ENCODE measurements at places on chromosomes 13 and 19. TPM values are rescaled to one million over a fixed set of nuclear protein-coding genes. Genes with fewer than 3 reads are reported as not detected.

GRCh38 chr13:63041640-63042414, 1626.2 kb upstream of the PCDH20 start:
- no peak for DNase-seq

DNA sequence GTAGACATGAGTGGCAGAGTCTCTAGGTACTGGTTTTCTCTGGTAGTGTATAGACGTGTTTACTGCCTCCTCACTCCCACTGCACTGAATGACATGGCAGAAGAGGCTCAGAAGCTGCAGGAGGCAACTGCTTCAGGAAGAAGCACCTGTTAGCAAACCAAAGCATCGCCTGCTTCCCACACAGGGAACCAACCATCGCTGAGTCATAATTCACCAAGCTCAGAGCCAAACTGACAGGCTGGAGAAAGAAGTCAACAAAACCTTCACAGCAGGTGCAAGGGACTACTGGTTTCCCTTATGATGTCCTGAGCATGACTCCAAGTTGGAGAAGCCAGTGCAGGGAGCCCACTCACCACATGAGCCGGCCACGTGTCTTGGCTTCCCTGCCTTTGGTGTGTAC, 69.8 kb downstream of the KCTD12 start:
- no peak for DNase-seq

DNA sequence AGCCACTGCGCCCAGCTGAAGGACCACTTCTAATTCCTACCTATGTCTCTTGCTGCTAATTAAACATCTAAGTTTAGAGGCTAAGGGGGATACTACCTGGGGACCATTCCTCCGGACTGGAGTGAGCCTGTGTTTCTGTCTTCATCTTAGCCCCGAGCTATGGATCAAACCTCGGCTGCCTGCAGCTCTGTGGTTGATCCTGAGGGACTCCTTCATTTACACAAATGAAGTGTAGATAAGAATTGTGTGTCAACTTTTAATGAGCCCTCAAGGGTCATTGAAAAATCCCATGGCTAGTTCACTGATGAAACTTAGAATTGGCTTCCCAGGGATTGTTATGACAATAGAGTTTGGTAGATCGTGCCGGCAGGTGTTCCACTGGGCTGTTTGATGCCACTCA, 31.5 kb upstream of the OR10H1 start:
- no peak for DNase-seq

Gene ZNF837
- 1.6 TPM for total RNA-seq

Gene PRSS57
- total RNA-seq: not detected

Gene LHB
- total RNA-seq: not detected

Data from uterus (tissue), 4 donors.